Activated CD8-positive, alpha-beta memory T cell treated with anti-CD3 and anti-CD28 coated beads, Interleukin-2, amount 10 ng/mL, durations not matched to agents 7 days and 5 days (primary cell): ENCODE measurements at places on chromosomes 7 and 10. TPM values are rescaled to one million over a fixed set of nuclear protein-coding genes. Genes with fewer than 3 reads are reported as not detected.
A peak's percentile ranks its signal among the peaks of the same experiment; 100 is the strongest.

GRCh38 chr7:32319012-32319382, 171.2 kb downstream of the LSM5 start:
- peaks cover 18% of the 10 kb centered on the region for H3K27me3 ChIP-seq
- no peak overlapping the region for H3K27ac ChIP-seq
- H3K4me1 ChIP-seq: no peaks in the 10 kb centered on the region
- DNase-seq: no peak
- no peak overlapping the region for H3K4me3 ChIP-seq

Gene LLCFC1
- total RNA-seq: not detected

DNA sequence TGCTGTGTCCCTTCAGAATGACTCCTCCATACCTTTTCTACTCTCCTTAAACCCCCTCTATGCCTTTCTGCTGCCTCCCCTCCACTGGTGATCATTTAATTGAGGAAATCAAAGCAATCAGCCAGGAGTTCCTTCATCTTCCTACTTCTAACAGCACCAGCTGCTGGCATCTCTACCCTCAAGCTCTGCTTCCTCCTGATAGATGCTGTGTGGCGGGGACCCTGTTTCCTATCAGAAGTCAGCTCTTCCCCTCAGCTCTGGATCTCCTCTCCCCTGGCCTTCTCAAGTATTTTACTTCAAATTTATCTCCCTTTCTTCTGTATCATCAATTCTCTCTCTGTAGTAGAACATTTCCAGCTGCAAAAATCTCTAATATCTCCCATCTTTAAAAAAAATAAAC, 183.7 kb downstream of the ELMO1 start:
- H3K27ac ChIP-seq: no peak overlapping the region
- DNase-seq: no peak
- H3K4me1 ChIP-seq: peaks cover 4% of the 10 kb centered on the region
- H3K27me3 ChIP-seq: no peaks in the 10 kb centered on the region
- peaks cover 6% of the 10 kb centered on the region for H3K36me3 ChIP-seq

GRCh38 chr7:101912716-101913110, 95.3 kb downstream of the CUX1 start:
- H3K27me3 ChIP-seq: no peaks in the 10 kb centered on the region
- no peaks in the 10 kb centered on the region for H3K36me3 ChIP-seq
- H3K4me3 ChIP-seq: no peak overlapping the region
- H3K27ac ChIP-seq: no peak overlapping the region
- no peaks in the 10 kb centered on the region for H3K4me1 ChIP-seq

DNA sequence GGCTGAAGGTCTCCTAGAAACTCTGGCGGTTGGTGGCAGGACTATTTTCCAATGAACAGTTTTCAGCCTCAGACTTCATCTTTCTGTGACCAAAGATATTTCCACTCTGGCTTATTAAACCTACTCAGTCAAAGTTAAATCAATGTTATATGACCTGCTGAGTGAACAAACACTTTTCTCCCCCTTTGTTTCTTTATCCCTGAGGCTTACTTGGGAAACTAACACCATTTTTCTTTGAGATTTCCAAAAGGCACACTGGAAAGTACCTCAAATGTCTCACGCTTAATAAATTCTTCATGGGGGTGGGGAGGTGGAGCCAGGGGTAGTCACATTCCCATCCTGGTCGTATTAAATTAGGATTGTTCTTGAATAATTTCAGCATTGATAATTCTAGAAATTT, 1.8 kb downstream of the TMEM26 start:
- H3K27me3 ChIP-seq: peaks cover 49% of the 10 kb centered on the region
- H3K27ac ChIP-seq: no peak overlapping the region
- H3K4me3 ChIP-seq: no peak overlapping the region

DNA sequence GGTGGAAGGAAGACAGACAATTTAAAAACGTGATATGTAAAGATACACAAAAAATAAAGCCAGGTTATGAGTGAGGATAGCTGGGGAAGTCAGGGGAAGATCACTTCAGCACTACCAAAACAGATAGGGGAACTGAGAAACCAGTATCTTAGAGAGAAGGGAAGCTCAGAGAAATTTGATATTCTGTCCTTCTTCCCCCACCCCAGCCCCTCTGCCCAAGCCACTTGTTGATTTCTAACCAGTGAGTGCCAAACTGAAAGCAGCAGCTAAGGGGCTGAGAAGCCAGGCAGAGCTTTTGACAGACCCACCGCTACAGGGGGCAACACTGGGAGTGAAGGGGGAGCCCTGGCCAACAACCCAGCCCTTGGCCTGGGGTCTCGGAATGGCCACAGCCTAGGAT, 9.1 kb upstream of the SLC29A3 start:
- H3K27me3 ChIP-seq: peaks cover 18% of the 10 kb centered on the region
- no peak for DNase-seq
- no peaks in the 10 kb centered on the region for H3K4me1 ChIP-seq

Gene SSC4D
- 0.64 TPM for total RNA-seq

DNA sequence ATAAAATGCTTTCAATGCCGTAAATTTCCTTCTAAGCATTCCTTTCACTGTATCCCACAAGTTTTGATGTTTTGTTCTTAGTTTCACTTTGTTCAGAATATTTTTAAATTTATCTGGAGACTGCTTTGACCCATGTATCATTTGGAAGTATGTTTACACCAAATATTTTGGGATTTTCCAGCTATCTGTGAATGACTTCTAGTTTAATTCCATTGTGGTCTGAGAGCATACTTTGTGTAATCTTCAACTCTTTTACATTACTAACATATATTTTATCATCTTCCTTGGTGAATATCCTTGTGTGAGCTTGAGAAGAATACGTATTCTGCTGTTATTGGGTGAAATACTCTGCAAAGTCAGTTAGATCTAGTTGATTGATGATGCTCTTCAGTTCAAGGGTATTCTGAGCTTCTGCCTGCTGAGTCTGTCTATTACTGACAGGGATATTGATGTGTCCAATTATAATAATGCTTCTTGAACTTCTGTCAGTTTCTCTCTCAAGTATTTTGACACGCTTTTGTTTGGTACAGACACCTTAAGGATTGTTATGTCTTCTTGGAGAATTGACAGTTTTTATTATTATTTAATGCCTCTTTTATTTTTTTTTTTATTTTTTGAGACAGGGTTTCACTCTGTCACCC, 31.6 kb downstream of the MKLN1 start:
- no peaks in the 10 kb centered on the region for H3K27me3 ChIP-seq
- peak overlapping the region; percentile 6 for H3K4me3 ChIP-seq
- H3K4me1 ChIP-seq: peaks cover 42% of the 10 kb centered on the region
- H3K27ac ChIP-seq: no peak overlapping the region
- peaks cover 18% of the 10 kb centered on the region for H3K36me3 ChIP-seq
- DNase-seq: no peak

DNA sequence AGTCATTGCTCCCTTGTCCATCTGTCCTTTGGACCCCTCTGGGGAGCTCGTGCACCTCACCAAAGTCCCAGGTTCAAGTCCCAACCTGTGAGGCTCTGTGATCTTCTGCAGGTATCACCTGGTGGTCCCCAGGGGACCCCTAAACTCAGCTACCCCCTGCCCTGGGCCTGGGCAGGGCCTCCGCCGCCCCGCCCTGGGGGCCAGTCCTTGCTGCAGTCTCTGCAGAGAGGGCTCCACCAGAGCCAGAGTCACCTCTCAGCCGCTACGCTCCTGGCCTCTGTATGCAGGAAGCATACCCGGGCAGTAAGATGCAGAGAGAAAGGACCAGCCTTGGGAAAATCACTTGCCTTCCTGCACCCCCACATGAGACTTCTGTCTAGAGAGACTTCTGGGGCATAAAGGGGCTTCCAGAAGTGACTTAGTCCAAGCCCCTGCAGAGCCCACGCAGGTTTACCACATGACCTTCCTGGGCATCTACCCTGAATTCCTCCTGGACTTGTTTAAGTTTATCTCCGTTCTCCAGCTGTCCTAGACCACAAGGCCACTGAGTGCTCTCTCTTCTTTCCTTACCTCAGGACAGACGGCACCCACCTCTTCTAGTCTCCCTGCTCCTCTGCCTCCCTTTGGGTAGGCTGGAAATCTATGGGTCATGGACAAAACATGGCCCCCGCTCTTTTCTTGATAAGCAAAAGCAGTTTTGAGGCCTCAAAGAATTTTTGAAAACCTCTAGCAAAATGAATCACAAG, 21.2 kb downstream of the CALML5 start:
- no peak for DNase-seq
- H3K4me1 ChIP-seq: peaks cover 6% of the 10 kb centered on the region
- no peak overlapping the region for H3K4me3 ChIP-seq
- H3K27me3 ChIP-seq: peaks cover 2% of the 10 kb centered on the region

DNA sequence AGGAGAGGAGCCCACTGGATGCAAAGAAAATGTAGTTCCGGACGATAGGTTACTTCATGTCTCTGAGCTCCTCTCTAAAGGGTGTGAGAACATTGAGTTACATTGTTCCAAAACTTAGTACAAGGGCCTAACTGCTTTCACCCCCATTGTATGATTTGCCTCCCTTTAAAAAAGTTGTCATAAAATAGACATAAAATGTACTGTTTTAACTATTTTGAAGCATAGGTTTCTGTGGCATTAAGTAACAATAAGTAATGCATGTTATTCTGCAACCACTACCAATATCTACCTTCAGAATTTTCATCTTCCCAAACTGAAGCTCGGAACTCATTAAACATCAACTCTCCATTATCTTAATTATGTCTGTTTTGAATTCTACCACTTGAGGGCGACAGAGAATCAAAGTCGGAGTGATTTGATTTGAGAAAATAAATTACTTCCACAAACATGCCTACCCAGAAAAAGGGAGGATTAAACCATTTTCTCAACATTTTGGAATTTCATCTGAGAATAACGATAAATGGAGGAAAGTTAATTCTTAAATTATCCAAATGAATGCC, 2.7 kb downstream of the IGFBP1 start:
- H3K27ac ChIP-seq: no peak overlapping the region
- no peak overlapping the region for H3K4me3 ChIP-seq
- DNase-seq: no peak
- no peaks in the 10 kb centered on the region for H3K4me1 ChIP-seq

Gene SLC16A9
- not detected for total RNA-seq

DNA sequence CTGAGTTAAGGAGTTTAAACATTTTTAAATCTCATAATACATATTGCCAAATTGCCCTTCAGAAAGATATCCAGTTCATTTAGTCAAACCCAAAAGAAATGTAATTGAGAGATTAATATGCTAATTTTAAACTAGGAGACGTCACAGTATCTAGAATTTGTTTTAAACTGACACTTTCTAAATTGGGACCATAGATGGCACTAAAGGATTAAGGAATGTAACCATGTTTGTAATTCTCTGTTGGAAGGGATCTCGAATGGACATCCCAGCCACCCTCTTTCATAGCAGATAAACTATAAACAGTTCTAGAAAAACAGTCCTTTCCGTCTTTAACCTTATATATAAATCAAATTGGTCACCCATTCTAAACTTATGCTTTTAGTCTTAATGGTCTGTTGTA, 30.0 kb upstream of the SAMD9L start:
- H3K4me3 ChIP-seq: no peak overlapping the region
- no peak overlapping the region for H3K27ac ChIP-seq
- no peaks in the 10 kb centered on the region for H3K4me1 ChIP-seq
- H3K27me3 ChIP-seq: peaks cover 32% of the 10 kb centered on the region
- H3K36me3 ChIP-seq: no peaks in the 10 kb centered on the region

Gene GBX1
- not detected for total RNA-seq

- H3K4me1 ChIP-seq: peaks cover 8% of the 10 kb centered on the region
- H3K27ac ChIP-seq: no peak overlapping the region
- no peak for DNase-seq
- no peak overlapping the region for H3K4me3 ChIP-seq
- H3K27me3 ChIP-seq: peaks cover 51% of the 10 kb centered on the region
- H3K36me3 ChIP-seq: no peaks in the 10 kb centered on the region
Measured at GRCh38 chr7:129790136-129790535, 162.6 kb downstream of the UBE2H start.

GRCh38 chr10:57657164-57657765, 610.4 kb downstream of the IPMK start:
- no peak overlapping the region for H3K4me3 ChIP-seq
- no peaks in the 10 kb centered on the region for H3K4me1 ChIP-seq
- no peak overlapping the region for H3K27ac ChIP-seq
- no peaks in the 10 kb centered on the region for H3K36me3 ChIP-seq
- H3K27me3 ChIP-seq: no peaks in the 10 kb centered on the region
- peak; percentile 48 for DNase-seq
